ENCODE measurements at places on chromosomes 3 and 15.

GRCh38 chr3:146227486-146227885 lies 23.4 kb downstream of the PLSCR4 start:
- DNase-seq: no peak

DNA sequence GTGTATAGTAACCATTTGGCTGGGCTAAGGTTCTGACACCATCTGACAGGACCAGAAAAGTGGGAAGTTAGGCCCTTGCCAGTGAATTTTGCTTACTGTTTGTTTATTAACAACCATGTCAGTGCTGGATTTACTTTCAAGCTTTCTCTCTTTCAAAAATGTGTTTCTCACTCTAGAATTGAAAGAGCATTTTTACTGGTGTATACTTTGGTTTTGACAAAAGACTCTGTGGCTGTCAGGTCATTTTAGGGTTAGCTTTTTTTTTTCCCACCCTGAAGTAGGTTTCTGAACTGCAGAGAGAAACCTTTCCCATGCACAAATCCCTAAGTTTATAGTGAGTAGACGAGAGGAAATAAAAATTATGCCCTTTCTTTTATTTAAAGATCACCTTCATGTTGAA lies 230.0 kb upstream of the TBC1D5 start:
- no peak for DNase-seq

- no peak for DNase-seq
Observed at GRCh38 chr3:153275514-153275913, 113.5 kb downstream of the RAP2B start.

GRCh38 chr3:148792516-148792915 lies 35.1 kb upstream of the CPB1 start:
- DNase-seq: no peak

DNA sequence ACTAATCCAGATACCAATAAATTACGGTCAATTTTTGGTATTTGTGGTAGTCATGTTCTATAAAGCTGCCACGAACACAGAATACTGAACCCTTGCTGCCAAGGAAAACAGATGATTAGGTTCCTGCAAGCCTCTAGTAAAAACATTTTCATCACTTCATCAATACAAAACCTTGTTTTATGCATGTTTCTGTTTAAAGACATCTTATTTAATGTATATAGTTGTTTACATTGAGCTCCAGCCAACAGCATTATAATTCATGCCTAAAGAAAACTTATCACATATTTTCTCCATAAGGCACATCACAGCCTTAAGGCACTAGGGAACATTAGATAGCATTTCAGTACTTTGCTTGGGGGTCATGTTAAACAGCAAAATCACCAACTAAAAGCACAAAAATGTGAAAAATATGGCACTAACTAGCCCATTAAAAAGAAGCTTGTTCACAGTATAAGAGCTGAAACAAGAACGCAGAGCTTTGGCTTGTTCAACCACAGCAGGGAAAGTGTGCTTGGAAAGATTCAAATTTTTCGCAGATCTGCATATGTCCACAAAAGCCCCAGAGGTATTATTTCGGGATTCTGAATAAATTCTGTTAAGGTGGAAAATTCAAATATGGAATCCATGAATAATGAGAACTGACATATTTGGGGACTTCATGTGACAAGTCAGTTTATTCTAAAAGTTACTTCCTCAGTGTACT lies 27.7 kb downstream of the POLQ start:
- no peak for DNase-seq

- no peak for DNase-seq
Observed at GRCh38 chr3:134617608-134618477, 33.0 kb downstream of the KY start.

DNA sequence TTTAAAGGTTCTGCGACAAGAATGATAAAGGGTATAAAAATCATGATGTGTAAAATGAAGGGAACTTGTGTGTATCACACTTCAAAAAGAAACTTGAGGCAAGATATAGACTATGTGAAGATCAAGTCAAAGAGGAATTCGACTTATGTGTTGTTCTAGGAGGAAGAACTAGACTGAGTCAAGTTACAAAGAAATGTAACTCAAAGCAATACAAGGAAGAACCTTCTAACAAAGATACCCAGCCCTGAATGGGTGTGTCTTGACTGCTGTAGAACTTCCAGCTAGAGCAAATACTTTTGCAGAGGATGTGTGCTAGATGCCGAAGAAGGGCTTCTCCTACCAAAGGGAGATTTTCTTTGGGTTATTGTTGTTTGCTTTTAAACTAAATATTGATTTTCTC lies 2.4 kb downstream of the SLC49A4 start:
- no peak for DNase-seq

- DNase-seq: no peak
Observed at GRCh38 chr15:58839485-58839884, 68.4 kb downstream of the MINDY2 start.

GRCh38 chr3:198048445-198048844 lies 88.4 kb downstream of the LMLN start:
- DNase-seq: no peak

GRCh38 chr15:77823736-77824135 lies 191.0 kb upstream of the LINGO1 start:
- no peak for DNase-seq

- no peak for DNase-seq
Observed at GRCh38 chr15:59609730-59610712, 1.6 kb upstream of the GCNT3 start.

GRCh38 chr3:110815008-110815583 lies 256.5 kb upstream of the NECTIN3 start:
- DNase-seq: no peak

DNA sequence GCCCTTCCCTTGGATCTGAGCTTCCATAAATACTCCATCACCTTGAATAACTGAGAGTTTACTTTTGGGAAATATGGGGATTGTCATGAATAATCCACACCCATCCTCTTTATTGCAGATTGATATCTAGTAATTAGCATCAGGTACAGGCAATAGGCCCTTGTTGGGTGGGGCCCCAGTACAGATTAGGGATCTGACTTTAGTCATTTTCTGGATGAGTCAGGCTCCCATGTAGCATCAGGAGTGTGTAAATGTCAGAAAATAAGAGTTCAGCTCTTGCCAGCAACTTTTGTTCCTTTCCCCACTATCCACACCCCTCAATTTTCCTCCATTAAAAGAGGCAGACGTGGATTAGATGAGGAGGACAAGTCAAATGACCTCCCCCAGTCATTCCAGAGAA lies 17.7 kb upstream of the SNRK start:
- DNase-seq: no peak

GRCh38 chr3:123085293-123085931 lies 18.6 kb downstream of the PDIA5 start:
- no peak for DNase-seq

DNA sequence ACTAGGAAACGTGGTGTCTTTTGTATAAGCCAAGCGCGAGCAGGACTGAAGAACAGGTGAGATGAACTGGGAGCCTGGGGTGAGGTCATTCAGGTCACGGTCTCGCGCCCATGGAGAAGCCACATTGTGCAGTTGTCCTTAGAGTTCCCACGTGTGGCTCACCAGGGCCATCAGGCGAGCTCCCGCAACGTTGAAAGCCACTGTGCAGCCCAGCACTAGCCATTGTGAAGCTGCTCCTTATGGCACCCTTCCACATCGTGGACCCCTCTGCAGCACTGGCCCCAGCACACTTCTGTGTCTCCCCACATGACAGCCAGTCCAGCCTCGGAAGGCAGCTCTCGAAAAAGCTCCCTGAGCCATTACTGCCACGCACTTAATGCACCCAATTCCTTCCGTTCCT lies 7.6 kb upstream of the APBA2 start:
- DNase-seq: no peak

DNA sequence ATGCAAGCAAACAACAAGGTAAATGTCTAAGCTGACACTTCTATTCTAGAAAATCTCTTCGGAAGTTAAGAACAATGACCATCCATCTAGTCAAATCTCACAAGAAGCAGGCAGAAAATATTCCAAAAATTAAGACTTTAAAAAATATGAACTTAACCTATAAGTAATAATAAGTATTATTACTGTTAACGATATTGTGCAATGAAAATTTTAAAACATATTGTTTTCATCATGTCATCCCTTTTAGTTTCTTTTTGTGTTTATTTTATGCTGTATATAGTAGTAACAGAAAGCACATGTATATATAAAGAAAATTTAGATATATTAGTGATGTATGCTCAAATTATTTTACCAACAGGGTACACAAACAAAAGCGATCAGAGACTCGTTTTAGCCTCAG lies 4.1 kb downstream of the HDGFL3 start:
- no peak for DNase-seq

GRCh38 chr3:121232309-121233225 lies 313.2 kb downstream of the POLQ start:
- no peak for DNase-seq

DNA sequence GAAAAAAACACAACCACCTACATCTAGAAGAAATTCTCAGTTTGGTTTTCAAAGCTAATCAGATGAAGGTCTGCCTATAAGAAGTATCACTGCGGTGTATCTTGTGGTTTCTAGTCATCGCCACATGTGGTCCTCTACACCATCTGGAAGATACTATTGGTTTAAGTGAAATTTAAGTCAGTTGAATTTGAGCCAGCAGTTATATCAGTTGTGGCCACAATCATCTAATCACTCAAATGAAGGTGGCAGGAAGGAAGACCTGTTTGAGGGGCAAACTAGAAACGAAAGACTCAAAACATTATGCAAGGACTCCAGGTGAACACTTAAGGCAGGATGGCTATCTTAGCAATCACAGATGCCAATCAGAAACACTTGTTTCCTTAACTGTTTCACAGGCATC lies 48.7 kb downstream of the ETV5 start:
- no peak for DNase-seq

GRCh38 chr3:191235331-191236314 lies 36.6 kb downstream of the OSTN start:
- no peak for DNase-seq

GRCh38 chr15:85282504-85283115 lies 97.8 kb upstream of the AKAP13 start:
- DNase-seq: no peak

DNA sequence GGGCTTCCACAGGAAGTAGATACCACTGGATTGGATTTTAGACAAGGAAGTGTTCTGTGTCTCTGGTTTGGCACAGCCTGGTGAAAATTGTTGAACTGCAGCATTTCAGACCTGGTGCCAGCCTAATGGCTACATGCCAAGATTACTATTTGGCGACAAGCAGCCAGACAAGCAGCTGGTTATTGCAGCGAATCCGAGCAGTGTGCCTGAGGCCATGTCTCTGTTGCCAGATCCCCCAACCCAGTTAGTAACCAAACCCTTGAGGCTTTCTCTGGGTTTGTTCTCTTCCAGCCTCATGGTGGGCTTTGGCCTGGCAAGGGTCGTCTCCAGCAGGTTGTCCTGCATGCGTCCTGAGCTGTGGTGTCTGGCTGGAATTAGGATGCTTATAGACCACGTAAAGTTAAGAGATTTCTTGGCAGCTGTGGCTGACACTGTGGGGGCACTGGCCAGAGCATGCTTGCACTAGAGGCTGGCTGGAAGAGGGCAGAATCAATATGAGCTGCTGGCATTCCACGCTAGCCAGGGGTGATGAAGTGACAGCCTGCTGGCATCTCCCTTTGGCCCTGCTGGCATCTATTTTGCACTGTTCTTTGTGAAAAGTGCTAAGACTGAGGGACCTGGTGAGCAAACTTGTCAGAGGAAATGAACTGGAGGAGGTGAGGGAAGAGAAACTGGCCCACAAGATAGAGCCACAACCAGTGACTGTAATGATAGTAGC lies 172.6 kb downstream of the RBMS3 start:
- DNase-seq: no peak

- no peak for DNase-seq
Observed at GRCh38 chr3:157313186-157313585, 123.5 kb upstream of the PTX3 start.

- DNase-seq: no peak
Observed at GRCh38 chr15:101611007-101611406, 41.2 kb downstream of the TM2D3 start.

DNA sequence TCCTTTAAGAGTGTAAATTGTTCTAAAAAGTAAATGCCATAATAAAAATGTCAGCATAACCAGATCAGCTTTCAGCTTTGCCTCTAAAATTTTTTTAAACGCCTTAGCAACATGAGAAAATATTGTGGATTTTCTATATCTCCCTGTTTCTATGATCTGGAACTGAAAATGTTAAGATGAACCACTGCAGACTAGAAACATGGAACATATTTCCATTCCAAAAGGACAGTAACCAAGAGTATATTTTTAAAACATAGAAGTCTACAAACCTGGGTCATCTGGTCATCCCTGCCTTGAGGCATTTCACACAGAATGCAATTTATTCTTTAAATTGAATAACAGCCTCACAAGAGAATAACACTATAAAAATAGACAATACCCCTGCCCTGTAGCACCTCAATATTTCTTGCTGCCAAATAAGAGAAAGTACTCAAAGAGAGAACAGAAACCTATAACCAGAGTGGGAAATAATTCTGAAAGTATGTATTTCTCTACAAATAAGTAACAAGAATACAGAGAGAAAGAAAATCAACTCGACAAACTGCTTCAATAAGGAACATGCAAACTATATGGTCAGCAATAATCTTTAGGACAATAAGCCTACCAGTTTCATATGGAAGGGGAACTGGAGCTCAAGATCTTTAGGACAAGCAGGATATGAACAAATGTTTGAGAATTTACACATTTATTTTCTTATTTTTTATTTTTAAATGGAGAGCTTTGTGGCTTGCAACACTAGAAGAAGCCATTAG lies 949.0 kb downstream of the EPHA3 start:
- DNase-seq: no peak

GRCh38 chr3:150822636-150823035 lies 59.7 kb upstream of the SIAH2 start:
- DNase-seq: no peak

GRCh38 chr3:127632035-127632820 lies 3.2 kb downstream of the PODXL2 start:
- DNase-seq: no peak
